Stimulated activated CD4-positive, alpha-beta T cell treated with anti-CD3 and anti-CD28 coated beads, Interleukin-2, amount 100 ng/mL, for 4 hours (primary cell): ENCODE measurements at places on chromosomes 2 and 18.

DNA sequence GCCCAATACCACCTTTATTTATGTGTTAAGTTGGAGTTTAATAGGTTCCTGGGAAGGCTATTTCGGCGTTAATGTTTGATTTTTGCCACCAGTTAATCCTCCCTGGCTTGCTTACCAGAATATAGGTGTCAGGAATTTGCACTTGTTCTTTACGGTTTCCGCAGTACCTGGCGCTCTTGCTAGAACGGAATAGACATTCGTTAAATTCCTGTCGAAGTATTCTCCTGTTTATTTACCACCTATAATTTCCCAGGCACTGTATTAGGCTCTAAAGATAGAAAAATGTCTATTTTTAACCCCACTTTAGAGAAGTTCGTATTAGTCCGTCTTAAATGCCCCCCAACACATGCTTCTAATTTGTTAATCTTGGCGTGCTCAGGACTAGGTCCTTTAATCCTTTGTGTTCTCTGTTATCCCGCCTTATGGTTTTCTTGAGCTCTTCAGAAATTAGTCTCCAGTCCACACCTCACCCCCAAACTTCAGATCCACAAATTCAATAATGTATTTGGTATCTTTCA, 575 bp downstream of the CCDC150 start:
- DNase-seq = no peak

DNA sequence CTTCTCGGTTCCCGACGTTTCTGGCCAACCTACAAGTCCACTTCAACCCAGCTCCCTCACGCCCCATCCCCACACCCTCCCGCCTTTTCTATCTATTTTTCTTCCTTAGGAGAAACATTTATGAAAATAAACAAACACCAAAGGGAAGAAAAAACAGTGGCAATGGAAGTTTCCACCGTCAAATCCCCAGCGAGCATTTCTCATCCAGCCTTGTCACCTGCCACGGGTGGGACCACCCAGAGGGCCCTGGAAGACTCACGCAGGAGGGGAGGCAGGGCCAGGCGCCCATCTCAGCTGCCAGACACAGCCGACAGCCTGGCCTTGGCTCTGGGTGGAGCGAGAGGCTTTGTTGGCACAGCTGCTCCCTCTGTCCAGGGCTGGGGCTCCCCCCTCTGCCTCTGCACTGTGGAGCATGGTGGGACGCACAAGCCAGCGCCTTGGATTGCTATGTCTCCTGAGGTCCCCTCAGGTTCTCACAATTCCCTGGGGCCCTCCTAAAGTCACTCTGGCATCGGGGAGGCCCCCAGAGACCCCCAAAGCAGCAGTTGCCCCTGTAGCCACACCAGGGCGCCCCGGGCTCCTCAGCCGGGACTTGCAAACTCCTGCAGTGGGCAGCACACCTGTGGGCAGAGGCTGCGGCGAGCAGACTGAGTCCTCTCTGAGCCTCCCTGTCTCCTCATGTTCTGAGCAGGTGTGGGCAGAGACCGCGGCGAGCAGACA, 395.7 kb upstream of the SALL3 start:
- DNase-seq = no peak

DNA sequence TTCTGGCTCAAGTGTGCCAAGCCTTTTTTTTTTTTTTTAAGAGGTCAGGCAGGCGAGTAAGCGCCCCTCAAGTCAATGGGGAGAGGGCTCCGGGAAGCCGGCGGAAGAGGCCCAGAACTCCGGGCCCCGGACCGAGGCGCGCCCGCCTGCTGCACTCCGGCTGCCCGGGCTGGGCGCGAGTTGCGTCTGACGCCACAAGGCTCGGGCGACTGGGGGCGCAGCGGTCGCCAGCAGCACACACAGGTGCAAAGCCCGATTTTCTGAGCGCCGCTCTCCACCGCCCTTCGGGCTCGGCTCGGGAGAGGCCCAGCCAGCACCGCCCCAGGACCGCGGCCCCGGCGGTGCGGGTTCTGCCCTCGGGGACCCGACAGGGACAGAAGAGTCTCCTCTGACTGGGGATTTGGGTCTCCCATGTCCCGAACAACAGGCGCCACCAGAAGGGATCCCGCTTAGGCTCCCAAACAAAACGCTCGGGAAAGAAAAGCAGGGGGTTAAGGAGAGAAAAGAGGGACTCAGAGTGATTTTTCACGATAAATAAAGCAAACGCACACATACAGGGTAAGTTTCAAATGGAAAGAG, 787 bp downstream of the ERBB4 start:
- DNase-seq = no peak

DNA sequence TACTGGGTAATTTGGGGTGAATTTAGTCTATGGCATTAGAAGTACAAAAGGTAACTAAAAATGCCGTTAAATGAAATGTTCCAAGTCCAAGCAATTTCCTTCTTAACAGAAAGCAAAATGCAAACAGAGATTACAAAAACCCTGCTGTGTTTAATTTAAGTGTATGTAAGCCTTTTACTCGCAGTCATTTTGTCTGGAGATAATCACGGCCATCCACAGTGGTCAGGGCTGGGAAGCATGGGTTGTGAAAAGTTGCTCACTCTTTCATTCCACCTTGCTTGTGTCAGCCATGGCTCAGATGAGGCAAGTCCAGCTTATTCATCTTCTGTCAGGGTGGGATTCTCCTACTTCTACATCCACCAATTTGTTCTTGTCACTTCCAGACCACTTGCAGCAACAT, 983.6 kb upstream of the ZEB2 start:
- DNase-seq = no peak

DNA sequence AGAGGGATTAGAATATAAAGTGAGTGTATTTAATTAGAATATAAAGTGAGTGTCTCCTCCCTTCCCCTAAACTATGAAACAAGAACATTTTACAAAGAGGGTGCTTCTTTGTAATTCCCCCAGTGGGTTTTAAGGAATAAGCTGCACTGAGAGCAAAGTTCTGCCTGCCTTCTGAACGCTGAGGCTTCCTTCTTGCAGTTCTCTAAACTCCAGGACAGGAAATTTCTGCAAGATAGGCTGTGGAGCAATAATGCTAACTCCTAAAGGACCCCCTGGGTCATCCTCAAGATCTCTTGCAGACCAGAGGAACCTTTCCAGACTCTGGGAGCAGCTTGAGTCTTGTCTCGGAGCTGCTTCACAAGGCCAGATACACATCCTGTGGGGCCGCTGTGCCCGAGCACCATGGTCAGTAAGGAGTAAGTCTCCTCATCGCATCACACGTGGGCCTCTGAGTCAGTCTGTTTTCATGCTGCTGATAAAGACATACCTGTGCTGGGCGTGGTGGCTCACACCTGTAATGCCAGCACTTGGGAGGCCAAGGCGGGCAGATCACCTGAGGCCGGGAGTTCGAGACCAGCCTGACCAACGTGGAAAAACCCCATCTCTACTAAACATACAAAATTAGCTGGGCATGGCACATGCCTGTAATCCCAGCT, 87.5 kb upstream of the KCNE4 start:
- no peak for DNase-seq

DNA sequence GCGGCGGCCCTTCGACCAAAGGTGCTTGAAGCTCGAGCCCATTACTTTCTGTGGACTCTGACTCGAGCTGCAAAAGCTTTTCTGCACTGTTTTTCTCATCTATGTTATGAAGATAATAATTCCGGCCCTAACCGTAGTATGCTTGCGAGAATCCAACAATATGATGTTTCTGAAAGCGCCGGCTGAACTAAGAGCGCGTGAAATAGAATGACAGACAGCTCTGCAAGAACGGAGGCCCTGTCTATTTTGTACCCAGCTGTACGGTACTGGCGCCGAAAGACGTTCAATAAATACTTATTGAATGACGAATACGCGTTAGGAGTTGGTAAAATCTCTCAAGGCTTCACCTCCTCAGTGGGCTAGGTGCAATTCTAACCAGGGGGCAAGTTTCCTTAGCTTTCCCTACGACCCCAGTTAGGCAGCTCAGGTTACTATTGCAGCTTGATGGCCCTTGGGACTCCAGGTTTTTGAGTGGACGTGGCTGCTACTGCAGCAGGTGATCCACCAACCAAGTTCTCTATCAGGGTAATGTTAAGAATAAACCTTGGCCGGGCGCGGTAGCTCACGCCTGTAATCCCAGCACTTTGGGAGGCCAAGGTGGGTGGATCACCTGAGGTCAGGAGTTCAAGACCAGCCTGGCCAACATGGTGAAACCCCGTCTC, 570 bp downstream of the SCRN3 start:
- DNase-seq = no peak

DNA sequence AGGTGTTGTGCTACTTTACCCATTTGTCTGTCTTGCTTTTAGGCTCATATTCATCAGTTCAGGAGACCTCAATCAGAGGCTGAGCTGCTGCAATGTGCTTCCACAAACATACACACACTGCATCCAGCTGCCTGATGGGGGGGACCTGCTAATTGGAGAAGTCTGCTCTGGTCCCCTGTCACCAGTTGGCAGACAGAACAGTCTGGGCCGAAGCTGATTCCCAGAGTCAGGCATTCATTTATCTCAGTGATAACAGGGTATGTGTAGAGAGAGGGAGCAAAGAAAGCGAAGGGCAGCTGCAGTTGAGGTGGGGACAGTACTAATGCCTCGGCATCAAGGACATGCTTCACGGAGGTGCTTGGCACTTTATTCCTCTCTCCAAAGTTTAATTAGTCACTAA, 584.3 kb upstream of the PIK3C3 start:
- DNase-seq = no peak

- no peak for DNase-seq
These were observed 134.5 kb downstream of the GALNT14 start for GRCh38 chr2:31003749-31004148.

DNA sequence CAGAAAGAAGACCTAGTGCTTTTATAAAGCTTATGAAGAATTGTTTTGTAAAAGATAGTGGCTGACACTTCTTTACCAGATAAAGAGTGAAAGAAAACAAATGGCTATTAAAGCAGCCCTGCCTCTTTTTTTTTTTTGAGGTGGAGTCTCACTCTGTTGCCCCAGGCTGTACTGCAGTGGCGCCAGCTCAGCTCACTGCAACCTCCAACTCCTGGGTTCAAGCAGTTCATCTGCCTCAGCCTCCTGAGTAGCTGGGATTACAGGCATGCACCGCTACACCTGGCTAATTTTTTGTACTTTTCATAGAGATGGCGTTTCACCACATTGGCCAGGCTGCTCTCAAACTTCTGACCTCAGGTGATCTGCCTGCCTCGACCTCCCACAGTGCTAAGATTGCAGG, 12.9 kb downstream of the ARPC2 start:
- DNase-seq = no peak

DNA sequence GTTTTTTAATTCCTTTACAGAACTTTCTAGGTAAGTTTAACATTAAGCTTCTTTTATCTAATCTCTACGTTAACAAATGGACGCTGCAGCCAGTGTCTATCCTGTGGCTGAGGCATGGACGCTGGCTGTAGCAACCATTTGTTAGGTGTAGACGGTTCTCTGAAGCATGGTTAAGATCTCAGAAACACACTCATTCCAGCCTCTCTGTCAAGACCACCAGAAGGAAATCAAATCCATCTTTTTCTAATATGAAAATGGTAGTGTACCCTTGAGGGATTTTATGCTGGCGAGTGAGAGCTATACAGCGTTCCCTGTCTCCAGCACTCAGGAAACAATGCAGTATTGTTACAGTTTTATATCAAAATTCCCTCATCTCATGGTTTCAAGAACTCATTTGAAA, 78.0 kb downstream of the DTNB start:
- no peak for DNase-seq

- no peak for DNase-seq
These were observed 350.5 kb upstream of the ETAA1 start for GRCh38 chr2:67046591-67046990.

GRCh38 chr2:46375566-46376125, 78.4 kb downstream of the EPAS1 start:
- no peak for DNase-seq

GRCh38 chr2:80312282-80312839, 7.8 kb upstream of the LRRTM1 start:
- no peak for DNase-seq

DNA sequence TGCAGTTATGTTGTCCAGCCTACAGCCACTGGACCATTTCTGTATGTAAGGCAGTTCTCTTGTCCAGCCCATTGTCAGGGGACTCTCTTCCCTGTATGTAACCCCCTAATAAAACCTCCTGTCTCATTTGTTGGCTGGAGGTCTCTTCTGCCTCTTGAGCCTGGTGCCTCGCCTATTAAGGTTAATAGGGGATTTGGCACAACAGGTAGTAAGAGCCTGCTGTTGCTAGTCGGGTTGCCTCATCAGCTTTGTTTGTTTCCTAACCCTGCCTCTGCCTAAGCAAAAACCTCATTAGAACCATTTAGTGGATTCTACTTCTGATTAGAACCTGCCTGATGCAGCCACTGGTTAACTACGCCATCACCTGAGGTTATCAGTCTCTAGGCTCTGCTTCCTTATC, 62.2 kb upstream of the STPG4 start:
- no peak for DNase-seq

GRCh38 chr2:119760237-119760955, 674 bp downstream of the PTPN4 start:
- no peak for DNase-seq

- DNase-seq = no peak
These were observed 24.8 kb downstream of the RAB27B start for GRCh38 chr18:54852780-54853675.

GRCh38 chr2:17520761-17521160, 2.5 kb upstream of the RAD51AP2 start:
- no peak for DNase-seq

DNA sequence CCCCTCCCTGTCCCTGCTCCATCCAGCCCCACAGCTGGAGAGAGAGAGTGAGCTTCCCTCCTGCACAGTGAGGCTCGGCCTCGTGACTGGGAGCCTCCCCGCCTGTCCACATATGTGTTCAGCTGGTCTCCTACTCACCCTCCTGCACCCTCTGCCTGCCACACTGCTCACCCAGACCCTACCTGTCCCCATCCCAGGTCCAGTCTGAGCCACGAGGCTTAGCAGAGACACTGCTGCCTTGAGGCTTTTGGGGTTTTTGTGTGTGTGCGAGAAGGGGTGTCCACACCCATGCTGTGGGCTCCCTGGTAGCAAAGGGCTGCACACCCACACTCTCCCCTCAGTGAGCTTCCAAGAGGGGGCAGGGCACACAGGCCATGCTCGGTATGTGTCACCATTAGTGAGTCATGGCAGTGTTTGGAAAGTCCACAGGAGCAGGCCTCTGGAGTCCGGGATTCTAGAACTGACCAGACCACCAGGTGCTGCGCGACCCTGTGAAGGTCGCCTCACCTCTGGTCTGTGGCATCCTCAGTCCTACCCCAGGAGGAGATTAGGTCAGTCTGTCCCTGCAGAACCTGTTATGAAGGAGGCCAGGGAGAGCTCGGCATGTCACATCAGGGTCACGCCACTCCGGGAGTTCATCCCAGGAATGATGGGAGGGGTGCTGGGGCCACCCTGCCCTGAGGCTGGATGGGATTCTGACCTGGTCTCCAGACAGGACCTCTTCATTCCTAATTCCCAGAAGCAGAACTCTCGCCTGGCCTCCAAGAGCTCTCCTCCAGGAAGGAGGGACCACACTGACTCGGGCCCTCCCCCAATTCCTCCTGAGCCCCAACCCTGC, 39.9 kb upstream of the SMAD7 start:
- no peak for DNase-seq

GRCh38 chr18:13526519-13526918, 199.8 kb downstream of the FAM210A start:
- no peak for DNase-seq
